Activated naive CD8-positive, alpha-beta T cell treated with anti-CD3 and anti-CD28 coated beads, Interleukin-2, amount 50 U/mL, for 24 hours (primary cell): ENCODE measurements at places on chromosomes 1 and 21.

DNA sequence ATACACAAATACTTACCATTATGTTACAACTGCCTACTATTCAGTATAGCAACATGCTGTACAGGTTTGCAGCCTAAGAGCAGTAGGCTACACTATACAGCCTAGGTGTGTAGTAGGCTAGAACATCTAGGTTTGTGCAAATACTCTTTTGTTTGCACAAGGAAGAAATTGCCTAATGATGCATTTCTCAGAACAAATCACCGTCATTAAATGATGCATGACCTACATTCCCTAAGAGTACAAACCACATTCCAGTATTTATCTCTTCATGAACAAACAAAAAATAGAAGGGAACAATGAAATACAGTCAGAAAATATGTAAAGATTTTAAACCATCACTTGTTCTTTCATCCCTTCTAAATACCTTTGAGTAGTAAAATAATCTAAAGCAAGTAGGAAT is 109.7 kb upstream of the HP1BP3 start:
- DNase-seq: no peak

DNA sequence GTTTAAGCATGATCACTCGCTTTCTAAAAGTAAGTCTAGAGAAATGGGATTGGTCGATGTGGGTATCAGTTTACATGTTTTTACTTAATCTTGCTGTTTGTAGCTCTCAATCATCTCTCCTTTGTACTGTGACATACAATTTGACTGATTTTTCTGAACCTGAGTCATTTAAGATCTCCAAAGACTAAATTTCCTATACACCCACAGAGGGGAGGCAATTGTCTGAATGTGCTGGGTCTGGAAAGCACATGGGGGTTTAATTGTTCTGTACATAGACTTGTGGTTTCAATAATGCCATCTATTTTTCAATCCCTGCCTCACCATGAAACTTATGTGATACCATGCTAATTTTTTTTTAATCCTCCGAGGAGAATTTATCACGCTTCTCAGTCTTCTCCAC is 65.8 kb downstream of the USP25 start:
- no peak for DNase-seq

DNA sequence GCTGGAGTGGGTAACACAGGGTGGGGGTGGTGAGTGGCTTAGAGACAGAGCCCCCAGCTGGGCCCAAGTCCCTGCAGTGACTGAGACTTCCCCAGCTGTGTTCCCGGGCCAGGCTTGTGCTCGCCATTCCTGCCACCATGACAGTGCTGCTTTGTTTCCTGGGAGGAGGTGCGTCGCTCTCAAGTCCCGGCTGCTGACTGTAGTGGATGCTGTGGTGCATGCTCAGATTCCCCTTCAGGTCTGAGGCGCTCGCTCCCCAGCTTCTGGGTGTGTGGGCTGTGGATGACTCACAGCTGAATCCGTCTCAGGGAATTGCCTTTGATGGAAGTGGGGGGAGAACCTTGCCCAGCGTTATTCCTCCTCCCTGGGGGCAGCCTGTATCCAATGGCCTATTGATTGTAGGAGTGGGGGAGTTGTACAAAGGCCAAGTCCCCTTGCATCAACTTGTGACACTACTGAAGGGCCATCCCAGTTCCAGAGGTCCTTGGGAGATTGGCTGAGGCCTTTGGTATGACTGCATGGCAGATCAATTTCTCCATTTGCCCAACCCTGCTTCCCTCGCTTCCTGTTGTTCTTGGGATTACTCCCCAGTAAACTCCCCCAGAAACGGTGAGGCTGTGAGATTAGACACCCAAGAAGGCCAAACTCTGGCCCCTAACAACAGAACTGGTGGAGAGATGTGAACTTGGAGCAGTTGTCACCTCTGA is 17.8 kb upstream of the POU3F1 start:
- DNase-seq: no peak

DNA sequence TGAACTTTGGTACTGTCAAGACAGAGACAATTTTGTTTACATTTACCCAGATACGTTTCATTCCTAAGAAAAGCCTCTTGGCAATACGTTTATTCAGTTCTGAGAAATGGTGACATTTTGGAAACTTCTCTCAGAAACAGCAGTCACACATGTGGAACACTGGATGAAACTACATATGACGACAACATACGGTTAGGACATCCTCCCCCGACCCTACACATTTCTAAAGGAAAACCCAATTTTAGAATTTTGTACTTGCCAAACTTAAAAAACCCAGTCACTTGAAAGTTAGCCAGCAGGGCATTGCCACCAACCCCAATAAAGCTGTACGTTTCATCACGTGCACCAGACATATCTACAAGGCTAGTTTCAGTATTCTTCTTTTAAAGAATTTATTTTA is 56.8 kb downstream of the ITGB3BP start:
- DNase-seq: no peak

- DNase-seq: no peak
Measured at GRCh38 chr1:213231795-213232231, 180.8 kb downstream of the RPS6KC1 start.

DNA sequence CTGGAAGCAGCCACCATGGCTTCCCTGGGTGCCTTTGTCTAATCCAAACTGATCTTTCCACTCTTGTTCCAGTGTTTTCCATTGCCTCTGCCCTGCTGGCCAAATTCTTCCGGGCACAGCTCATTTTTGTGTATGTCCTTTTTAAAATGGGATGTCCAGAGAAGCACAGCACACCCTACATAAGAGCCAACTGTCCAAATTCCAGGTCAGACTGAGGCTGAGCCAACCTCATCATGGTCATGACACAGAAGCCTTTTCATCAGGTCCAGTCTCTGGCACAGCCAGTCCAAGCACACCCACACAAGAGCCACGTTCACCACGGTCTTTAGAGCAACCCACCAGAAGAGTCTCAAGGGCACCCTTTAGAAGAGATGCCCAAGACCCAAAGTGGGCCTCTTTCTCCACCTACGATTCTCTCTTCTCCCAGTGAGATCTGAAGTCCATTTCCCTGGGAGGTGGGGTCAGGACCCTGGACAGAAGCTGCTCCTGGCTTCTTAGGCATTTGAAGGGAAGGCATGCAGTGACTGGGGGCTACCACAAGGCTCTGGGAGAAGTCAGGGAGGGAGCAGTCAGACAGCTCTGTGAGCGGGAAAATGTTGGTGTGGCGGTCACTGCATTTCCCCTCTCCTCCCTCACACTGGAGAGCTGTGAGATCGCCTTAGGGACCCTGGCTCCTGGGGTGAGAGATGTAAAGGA is 53.2 kb downstream of the SYT2 start:
- no peak for DNase-seq

DNA sequence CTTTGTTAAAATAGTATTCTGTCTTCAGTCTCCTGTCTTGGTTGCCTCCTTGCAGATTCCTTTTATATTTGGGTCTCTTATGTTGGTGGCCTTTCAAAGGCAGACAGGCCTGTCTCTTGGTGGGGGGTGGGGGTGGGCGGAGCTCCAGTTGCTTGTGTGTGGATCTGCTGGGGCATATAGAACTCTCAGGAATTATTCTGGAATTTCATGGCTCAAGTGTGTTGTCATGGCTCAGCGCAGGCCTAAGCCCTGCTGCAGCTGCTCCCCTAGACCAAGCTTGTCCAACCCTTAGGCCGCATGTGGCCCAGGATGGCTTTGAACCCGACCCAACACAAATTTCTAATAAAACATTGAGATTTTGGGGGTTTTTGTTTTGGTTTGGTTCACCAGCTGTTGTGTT is 8.0 kb downstream of the C1orf35 start:
- no peak for DNase-seq

GRCh38 chr1:115445090-115445489 is 107.0 kb upstream of the NGF start:
- no peak for DNase-seq

DNA sequence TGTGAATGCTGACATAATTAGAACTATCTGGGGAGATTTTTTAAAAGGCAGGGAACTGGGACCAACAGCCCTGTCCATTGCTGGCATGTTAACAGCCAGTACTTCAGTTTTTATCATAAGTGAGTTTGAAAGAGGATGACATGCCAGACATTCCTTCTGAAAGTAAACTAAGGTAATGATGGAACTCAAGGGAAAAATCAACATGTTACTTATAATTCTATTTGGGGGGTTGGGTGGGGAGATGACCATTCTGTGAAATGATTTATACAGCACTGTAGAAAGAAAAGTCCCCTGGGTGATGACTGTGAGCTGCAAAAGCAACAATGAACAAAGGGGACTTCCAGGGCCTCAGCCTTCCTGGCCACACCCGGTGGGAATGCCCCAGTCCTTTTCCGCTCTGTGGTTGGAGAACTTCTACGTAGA is 5.4 kb upstream of the LAMC2 start:
- peak; percentile 18 for DNase-seq

- DNase-seq: no peak
Measured at GRCh38 chr1:6384135-6384534, 9.4 kb downstream of the ACOT7 start.

DNA sequence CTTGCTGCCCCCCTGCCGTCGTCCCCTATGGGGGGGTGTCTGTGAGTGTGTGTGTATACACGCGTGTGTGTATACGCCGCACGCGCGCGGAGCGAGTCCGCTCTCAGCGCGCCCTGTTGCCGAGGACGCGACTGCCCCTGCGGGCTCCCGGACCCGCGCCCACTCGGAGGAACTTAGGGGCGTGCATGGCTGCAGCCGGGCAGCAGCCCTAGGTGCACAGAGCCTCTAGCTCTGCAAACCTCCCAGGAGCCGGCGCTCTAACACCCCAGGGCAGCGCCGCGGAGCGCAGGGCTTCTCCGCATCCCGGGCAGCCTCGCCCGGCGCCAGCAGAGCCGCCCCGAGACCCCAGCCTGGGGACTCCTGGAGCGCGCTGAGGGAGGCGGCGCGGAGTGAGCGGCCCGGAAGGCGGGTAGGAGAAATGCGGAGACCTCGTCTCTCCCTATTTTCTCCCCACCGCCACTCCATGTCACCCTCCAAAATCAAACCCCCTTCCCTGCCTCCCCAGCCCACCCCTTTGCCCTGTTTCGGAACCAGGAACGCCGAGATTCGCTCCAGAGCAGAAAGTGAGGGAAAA is 574 bp downstream of the ITPKB start:
- peak; percentile 51 for DNase-seq

GRCh38 chr1:3478187-3478586 is 23.7 kb downstream of the ARHGEF16 start:
- DNase-seq: no peak

- DNase-seq: no peak
Measured at GRCh38 chr1:29504196-29504595, 267.9 kb downstream of the PTPRU start.

DNA sequence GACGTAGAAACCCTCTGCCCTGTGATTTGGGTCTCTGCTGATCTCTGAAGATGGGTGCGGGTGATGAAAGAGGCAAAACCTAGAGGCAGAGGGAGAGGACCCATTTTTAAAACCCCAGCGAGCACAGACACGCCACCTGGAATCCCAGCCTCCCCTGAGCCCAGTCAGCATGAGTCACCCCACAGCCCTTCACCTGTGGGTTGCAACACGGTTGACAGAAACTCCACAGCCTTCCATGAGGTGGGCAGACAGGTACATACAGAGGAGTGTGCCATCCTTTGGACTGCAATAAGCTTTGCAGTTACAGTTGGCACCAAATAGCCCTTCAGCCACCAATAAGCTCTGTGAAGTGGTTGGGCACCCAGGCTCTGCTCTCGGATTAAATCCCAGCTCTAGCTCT is 2.1 kb upstream of the GRHL3 start:
- DNase-seq: no peak

DNA sequence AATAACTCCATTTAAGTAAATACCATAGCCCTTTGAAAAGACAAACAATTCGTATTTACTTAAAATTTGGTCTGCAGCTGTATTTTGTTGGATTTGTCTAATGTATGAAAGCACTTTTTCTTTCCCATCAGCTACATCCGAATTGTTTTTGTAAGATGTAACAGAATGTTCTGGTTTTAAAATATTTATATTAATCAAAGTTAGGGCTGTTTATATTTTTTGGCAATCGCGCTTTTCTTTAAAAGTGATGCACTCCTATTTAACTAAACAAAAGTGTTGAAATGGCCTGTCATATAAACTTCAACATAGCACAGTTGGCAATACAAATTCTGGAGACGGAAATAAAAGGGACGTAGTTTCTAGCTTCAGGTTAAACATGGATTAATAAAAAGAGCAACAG is 216.3 kb upstream of the ADGRL2 start:
- DNase-seq: no peak

GRCh38 chr1:18666317-18666920 is 35.8 kb downstream of the PAX7 start:
- no peak for DNase-seq

GRCh38 chr1:1275836-1276235 is 2.2 kb upstream of the UBE2J2 start:
- DNase-seq: no peak

- no peak for DNase-seq
Measured at GRCh38 chr1:212542761-212543187, 65.8 kb upstream of the ATF3 start.

DNA sequence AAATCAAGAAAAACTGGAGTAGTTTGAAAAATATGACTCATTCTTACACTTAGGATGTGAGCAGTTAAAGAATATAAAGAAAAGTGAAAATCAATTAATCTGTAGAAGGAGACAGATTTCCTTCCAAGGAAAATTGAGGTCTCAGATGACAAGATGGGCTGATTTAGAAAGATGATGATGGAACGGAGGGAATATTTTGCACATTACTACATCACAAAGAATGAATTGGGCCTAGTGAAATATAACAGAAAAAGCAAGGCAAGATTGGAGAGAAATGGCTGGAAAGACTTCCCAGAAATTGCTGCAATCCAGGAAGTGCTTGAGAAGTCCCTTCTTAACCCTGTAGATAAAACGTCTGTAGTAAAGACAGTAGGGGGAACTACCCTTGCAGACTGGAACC is 169.1 kb upstream of the SYT6 start:
- DNase-seq: no peak

DNA sequence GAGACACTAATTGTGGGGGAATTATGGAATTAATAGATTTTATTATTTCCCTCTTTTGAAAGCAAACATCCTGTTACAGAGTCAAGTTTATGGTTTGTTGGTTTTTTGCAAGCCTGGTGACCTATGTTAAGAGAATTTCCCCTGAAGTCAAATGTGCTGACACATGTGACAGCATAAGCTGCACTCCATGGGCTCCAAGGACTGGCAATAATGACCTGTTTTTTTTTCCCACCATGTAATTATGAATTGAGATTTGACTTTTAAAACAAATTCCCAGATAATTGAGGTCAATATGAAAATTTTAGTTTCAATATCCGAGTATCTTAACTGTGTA is 242.5 kb upstream of the SGIP1 start:
- no peak for DNase-seq

DNA sequence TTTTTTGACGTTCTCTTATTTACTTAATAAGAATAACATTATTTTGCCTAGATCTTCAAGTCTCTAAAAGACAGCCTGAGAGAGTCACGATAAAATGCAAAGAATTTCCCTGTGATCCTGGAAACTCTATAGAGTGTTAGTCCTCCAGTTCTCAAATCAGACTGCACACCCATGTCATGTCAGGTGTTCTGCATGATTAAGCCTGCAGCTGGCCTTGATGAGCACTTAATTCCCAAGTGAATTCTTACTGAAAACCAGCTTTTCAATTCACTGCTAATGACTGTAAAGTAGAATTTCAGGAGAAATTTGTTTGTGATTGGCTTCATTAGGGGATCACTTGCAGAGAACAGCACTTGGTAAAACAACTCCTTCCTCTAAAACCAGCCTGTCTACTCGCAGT is 41.9 kb downstream of the CHML start:
- no peak for DNase-seq

- no peak for DNase-seq
Measured at GRCh38 chr1:235021321-235021720, 107.3 kb downstream of the TOMM20 start.

GRCh38 chr21:14306126-14306907 is 76.6 kb downstream of the HSPA13 start:
- no peak for DNase-seq

GRCh38 chr1:113027449-113027848 is 45.5 kb upstream of the LRIG2 start:
- DNase-seq: no peak

- DNase-seq: no peak
Measured at GRCh38 chr1:61638296-61638695, 86.6 kb downstream of the TM2D1 start.
